ENCODE measurements at places on chromosomes 7 and 10.

GRCh38 chr7:127674361-127674760 lies 22.4 kb downstream of the SND1 start:
- DNase-seq: no peak

DNA sequence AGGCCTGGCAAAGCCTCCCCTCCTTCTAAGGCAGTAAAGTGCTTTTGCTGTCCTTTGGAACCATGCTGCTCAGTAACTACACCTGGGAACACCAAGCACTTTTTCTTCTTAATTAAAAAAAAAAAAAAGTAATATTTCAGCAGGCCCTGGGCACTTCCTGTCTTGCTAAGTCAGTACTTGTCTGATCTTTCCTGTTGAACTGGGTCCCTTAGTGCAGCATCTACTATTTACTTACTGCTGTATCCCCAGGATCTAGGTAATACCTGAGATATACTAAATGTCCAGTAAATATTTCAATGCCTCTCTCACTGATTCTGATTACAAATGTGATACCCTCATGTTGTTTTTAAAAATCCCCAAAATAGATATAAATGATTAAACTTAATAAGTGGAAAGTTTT lies 77.4 kb downstream of the PPP1R3C start:
- DNase-seq: no peak

GRCh38 chr10:60135020-60135419 lies 228.7 kb upstream of the CCDC6 start:
- no peak for DNase-seq

DNA sequence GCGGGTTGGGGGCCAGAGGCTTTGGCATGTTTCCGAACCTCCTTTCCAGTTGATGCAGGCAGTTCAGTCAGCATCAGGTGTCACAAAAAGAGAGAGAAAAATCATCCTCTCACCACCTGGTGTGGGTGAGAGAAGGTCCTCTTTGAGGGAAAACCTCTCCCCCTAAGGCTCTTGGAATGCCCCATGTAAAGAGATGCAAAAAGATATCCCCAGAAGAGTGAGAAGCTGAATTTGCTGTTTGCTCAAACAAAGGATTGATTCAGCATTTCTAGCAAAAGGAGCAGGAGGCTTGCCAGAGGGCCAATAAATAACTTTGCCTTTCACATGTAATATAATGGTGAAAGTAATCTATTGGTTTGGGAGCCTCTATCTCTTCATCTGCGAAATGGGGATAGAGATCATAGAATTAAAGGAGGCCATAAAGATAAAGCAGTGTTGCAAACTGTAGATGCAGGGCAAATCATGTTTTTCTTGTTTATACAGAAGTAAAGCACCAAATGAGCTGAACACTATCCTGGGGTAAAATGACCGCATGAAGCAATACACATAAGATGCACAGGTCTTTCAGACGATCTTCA lies 425.9 kb downstream of the LRMDA start:
- DNase-seq: no peak

DNA sequence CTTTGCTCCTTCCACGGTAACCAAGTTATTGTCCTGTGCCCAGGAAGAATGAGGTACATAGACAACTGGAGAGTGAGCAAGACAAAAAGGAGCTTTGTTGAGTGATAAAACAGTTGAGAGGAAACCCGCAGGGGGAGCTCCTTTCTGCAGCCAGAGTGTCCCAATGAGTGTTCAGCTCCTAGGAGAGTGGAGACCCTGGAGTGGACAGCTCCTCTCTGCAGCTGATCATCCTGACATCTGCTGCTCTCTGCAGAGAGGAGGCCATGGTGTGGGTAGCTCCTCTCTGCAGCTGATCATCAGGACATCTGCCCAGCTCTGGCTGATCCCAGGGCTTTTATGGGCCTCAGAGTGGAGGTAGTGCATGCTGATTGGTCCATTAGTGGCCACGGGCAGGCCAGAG lies 53.4 kb upstream of the PCDH15 start:
- DNase-seq: no peak

DNA sequence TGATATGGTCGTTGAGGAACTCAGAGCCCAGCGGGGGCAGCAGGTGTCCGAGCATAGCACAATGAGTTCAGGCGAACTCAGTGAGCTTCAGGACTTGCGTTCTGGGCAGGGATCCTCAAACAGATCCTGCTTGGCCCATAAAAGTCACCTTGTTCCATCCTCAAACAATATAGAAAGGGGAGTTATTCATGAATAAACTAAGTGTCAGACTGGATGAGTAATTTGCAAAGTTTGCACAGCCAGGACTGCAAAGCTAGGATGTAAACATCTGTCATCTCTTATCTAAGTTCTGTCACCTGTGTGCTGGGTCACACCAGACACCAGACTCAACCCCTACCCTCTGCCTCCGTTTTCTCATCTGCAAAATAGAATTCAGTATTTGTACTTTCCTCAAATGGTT lies 58.0 kb upstream of the PFKP start:
- no peak for DNase-seq

- DNase-seq: no peak
These were observed 6.1 kb downstream of the BICC1 start for GRCh38 chr10:58518775-58519174.

GRCh38 chr7:41114131-41114530 lies 588.8 kb downstream of the INHBA start:
- no peak for DNase-seq

GRCh38 chr7:114931656-114932011 lies 9.7 kb downstream of the MDFIC start:
- no peak for DNase-seq

- DNase-seq: no peak
These were observed 316.4 kb upstream of the RNF32 start for GRCh38 chr7:156324201-156324600.

- DNase-seq: no peak
These were observed 379.2 kb upstream of the GHITM start for GRCh38 chr10:83760142-83760541.

GRCh38 chr10:96765406-96766240 lies 45.3 kb upstream of the PIK3AP1 start:
- DNase-seq: peak; percentile 83

- no peak for DNase-seq
These were observed 123.4 kb downstream of the TNS3 start for GRCh38 chr7:47458486-47458885.

GRCh38 chr10:130930821-130931220 lies 380.7 kb downstream of the TCERG1L start:
- no peak for DNase-seq

DNA sequence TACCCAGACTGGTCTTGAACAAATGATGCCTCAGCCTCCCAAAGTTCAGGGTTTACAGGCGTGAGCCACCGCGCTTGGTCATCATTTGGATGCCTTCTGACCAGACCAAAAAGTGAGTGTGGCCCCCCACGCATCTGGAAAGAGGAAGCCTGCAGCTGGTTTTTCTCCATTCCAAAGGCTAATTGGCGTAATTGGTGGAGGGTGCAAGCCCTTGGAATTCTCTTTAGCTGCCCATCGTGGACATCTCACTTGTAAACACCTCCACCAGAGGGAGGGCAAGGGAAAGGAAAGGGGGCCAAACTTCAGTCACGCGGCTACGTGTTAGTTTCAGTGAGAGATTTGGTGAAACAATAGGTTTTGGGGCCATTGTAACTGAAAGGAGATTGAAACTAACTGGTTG lies 4.1 kb upstream of the ARHGAP21 start:
- DNase-seq: no peak

- DNase-seq: no peak
These were observed 6.9 kb downstream of the C7orf57 start for GRCh38 chr7:48042216-48042615.

- DNase-seq: no peak
These were observed 835 bp upstream of the DGKI start for GRCh38 chr7:137847568-137848050.

DNA sequence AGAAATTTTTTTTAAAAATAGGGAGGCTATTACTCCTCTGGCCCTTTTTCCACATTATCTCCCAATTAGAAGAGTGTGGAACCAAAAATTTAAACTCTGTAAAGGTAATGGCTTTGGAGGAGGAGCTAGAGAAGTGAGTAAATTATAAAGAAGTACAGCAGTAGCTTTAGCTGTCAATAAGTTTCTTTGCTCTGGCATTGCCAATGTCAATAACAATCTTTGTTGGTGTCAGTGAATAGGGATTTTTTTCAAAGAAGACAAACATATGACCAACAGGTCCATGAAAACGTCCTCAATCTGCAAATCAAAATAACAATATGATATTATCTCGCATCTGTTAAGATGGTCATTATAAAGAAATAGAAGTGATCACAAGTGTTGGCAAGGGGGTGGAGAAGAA lies 227.1 kb upstream of the MBL2 start:
- DNase-seq: no peak

DNA sequence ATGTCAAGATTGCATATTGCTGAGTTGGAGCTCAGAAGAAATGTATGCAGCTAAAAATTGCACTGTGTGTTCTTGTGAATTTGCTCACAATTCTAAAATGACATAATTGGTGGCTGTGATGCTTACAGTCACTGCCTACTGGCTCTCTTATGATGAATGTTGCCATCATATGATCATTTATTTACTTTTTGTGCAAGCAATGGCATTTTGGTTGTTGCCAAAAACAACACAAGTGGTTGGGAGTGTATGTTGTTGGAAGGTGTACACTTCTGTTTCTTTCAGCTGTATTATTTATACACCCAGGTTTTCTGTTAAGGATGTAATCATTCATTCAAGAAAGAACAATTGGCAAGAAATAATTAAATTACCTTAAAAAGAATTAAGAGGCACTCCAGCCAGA lies 28.9 kb downstream of the PON1 start:
- DNase-seq: no peak

GRCh38 chr10:78925275-78925674 lies 143.5 kb upstream of the ZMIZ1 start:
- DNase-seq: no peak

DNA sequence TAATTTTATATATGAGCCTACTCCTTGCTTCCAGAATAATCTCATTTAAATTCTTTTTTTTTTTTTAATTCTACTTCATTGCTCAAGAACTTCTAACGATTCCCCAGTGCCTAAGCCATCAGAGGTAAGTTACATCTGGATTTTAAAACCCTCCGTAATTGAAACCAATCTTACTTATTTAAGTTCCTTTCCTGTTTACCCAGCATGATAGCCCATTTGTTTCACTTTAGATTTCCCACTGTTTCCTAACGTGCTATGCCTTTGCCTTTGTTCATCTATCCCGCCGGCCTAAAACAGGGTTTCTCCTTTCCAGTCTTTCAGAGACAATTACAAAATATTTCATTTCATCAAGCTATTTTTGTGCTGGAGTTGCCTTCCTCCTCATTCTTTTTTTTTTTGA lies 75.8 kb upstream of the ETV1 start:
- no peak for DNase-seq

GRCh38 chr10:29199339-29199738 lies 89.5 kb upstream of the LYZL1 start:
- DNase-seq: no peak

DNA sequence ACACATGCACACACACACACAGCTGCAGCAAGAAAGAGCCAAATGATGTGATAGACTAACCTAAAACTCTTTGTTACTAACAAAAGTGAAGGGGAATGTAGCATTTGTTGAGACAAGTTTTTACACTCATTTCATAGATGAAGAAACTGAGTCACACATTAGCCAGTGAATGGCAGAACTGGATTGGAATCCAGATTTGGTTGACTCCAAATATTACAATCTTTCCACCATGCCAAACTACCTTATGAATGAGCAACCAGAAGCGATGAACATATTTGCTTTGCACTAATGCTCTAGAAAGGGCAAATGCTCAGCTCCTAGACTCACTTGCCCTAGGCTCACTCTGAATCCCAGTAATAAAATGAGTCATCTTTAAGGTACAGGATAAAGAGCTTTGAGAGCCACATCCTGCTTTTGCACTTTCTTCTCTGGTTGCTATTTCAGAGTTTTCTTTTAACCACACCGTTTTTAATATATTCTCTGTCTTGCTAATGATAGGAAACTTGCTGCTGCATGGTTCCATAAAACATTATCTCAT lies 111.9 kb downstream of the GPAM start:
- no peak for DNase-seq

GRCh38 chr10:80670774-80671173 lies 133.1 kb downstream of the SH2D4B start:
- DNase-seq: no peak

GRCh38 chr7:24720283-24720682 lies 37.0 kb downstream of the GSDME start:
- no peak for DNase-seq

GRCh38 chr10:130737621-130738020 lies 573.9 kb downstream of the TCERG1L start:
- DNase-seq: no peak

- no peak for DNase-seq
These were observed 34.7 kb downstream of the FBXW4 start for GRCh38 chr10:101660256-101660655.

GRCh38 chr7:38903057-38903456 lies 5.9 kb downstream of the VPS41 start:
- no peak for DNase-seq

DNA sequence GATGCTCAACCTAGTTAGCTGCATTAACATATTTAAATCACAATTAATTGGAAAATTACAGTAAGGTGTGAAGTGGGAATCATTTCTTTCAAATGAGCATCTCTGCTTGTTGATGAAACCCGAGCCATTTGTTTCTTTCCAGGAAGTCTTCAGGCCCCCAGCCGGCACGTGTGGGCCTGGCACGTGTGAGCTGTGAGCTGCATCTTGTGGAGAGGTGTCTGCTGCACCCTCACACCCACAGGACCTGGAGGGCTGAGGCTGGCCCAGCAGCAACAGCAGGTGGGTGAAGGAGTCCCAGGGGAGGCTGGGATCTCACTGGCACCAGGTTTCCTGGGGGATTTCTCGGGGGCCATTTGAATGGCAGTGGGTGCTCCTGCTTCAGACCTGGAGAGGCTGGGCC lies 372.5 kb upstream of the MKI67 start:
- DNase-seq: no peak

DNA sequence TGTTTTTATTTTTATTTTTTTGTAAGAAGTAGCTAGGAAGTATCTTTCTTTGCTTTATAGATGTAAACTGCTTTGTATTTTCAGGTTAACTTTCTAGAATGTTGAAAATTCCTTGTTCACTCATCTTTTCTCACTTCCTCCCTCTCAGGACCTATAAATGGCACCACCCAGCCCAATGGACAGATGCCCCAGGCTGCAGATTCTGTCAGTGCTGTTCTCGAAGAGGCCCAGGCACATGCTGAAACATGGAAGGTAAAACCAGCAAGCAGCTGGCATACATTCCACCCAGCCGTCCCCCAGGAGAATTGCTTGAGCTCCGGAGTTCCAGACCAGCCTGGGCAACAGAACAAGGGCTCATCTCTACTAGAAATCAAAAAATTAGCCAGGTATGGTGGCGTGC lies 47.1 kb upstream of the PDSS1 start:
- no peak for DNase-seq

GRCh38 chr10:36759141-36759805 lies 366.1 kb upstream of the ANKRD30A start:
- DNase-seq: no peak

- no peak for DNase-seq
These were observed 19.7 kb upstream of the RPEL1 start for GRCh38 chr10:103225939-103226338.

DNA sequence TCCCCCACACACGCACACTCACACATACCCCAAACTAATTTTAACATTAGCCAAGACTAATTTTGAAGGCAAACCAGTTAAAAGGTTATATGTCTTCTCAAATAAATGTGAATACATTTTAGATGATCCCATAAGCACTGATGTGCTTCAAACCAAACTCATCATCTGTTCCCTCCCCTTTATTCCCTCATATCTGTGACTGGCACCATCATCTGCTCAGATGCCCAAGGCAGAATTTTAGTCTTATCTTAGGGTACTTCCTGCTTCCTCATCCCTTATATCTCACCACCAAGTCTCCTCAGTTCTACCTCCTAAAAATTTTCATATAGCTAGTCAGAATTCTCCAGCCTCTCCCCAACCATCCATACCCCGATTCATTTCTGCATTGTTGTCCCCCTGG lies 80.4 kb downstream of the UPF2 start:
- no peak for DNase-seq

- DNase-seq: peak; percentile 46
These were observed 34.0 kb downstream of the DNAJB12 start for GRCh38 chr10:72320676-72321247.
